ENCODE measurements at places on chromosomes 4 and X.

DNA sequence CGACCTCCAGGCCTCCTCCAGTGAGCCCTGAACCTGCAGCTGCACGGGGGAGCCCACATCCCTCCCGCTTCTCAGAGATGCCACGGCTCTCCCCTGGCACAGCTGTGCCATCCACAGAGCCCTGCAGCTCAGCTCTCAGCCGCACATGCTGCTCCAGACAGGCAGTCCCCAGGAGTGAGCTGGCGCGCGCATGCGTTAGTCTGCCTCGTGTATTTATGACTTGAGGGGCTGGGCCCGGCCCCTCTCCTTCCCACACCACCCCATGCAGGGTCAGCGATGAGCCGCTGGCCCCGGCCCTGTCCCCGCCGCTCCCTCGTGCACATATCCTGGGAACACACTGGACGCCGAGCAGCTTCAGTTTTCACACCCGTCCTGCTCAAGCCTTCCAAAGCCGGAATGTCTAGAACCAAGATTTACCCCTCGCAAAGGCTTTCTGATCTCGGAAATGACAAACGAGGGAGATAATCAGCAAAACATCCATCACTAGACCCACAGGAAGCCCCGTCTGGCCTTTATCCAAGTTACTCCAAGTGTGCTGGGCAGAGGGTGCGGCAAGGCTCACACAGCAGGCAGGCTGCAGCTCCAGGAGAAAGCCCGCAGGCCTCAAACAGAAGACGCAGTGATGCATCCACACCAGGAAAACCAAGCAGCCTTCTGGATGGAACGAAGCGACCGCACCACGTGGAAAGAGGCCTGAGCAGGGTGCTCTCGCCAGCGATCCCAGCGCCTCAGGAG lies 24.3 kb downstream of the GAK start:
- no peak for DNase-seq

DNA sequence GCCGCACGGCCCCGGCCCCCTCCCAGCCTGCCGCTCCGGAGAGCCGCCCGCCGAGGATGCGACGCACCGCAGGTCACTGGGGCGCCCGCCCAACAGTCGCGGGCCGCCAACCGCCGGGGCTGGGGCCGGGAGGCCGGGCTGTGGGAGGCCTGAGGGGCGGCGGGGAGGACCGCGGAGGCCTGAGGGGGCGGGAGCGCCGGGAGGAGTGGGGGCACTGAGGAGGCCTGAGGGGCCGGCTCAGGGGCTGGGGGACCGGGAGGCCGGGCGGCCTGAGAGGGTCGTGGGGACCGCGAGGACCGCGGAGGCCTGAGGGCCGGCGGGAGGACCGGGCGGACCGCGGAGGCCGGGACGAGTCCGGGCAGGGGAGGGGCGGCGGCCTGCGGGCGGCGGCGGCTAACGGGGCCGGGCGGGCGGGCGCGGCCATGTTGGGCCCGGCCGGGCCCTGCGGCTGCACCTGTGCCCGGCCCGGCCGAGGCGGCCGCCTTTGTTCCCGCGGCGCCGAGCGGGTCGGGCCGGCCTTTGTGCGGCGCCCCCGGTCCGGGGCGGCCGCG lies 353 bp downstream of the NSD2 start:
- no peak for DNase-seq

- no peak for DNase-seq
Measured at GRCh38 chrX:103400931-103401330, 24.6 kb downstream of the BEX3 start.

DNA sequence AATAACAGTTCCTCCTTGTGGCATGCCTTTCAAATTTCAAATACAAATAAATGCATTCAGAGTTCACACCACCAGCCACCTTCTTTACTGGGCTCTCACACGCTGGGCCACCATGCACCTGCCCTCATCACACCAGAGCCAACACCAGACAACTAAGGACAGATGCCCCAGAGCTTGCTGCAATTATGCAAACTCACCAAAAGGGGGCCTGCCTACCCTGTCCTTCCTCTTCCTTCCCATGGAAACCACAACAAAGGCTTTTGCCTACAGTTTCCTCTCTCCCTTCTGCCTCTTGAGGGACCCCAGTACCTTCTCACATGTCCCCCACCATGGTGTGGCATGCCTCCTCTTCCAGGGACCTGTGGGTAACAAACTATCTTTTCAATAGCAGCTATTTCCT lies 1333.9 kb upstream of the TENM3 start:
- no peak for DNase-seq
